ENCODE measurements at places on chromosomes 2 and 18. TPM values are rescaled to one million over a fixed set of nuclear protein-coding genes. Genes with fewer than 3 reads are reported as not detected.

Gene CROCC2
- not detected for total RNA-seq

Gene TRIM54
- not detected for total RNA-seq

Gene C1QL2
- total RNA-seq: not detected

Gene LRP2
- not detected for total RNA-seq

Gene DUSP11
- total RNA-seq: 14.8 TPM

Gene MYCN
- 0.29 TPM for total RNA-seq

Gene GPR45
- not detected for total RNA-seq

Gene PRADC1
- total RNA-seq: 31.1 TPM

Gene PAX3
- total RNA-seq: not detected

Gene DGKD
- 67.2 TPM for total RNA-seq

Gene B3GNT7
- total RNA-seq: 3.9 TPM

Gene HOXD13
- 1.1 TPM for total RNA-seq

Gene ASPRV1
- 1.1 TPM for total RNA-seq

Gene HK2
- total RNA-seq: 46.2 TPM

Gene SGO2
- total RNA-seq: 1.5 TPM

Gene GCG
- total RNA-seq: not detected

DNA sequence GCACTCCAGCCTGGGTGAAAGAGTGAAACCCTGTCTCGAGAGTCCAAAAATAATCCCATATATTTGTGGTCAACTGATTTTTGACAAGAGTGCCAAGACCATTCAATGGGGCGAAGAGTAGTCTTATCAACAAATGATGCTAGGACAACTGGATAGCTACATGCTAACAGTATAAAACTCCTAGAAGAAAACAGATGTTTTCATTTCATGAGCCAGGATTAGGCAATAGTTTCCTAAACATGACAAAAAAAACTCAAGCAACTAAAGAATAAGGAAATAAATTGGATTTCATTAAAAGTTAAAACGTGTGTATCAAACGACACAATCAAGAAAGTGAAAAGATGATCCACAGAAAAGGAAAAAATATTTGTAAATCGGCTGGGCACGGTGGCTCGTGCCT, 6.3 kb downstream of the LIMS2 start:
- no peak for DNase-seq

DNA sequence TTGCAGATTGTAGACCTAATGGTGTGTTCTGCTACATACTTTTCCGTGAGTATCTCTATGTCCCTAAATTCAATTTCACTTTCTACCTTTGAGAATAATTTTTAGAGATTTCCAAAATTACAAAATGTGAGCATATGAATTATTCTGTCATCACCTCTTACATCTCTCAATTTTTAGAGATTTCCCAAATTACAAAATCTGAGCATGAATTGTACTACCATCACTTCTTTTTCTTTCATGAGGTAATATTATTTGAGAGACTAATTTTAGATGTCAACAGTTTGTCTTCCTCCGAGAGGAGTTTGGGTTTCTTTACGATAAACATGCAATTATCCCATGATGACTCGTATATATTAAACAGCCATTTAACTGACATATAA, 32.1 kb downstream of the INSIG2 start:
- no peak for DNase-seq

DNA sequence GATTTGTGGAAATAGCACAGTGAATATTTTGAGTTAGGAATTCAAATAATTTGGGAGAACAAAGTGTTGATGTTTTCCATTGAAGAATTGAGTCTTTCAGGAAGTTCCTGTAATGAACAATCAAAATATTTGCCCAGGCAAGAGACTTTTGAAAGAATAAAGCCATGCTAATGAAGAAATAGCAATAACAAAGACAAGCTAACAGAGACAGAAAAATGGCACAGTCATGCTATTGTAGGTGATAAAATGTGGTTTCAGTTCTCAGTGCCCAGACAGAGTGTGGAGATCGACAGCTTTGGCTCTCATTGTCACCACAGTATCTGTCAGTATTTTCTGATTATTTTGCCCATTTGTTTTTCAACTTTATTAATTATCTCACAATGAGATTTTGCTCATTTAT, 490.8 kb upstream of the PIK3C3 start:
- DNase-seq: no peak

DNA sequence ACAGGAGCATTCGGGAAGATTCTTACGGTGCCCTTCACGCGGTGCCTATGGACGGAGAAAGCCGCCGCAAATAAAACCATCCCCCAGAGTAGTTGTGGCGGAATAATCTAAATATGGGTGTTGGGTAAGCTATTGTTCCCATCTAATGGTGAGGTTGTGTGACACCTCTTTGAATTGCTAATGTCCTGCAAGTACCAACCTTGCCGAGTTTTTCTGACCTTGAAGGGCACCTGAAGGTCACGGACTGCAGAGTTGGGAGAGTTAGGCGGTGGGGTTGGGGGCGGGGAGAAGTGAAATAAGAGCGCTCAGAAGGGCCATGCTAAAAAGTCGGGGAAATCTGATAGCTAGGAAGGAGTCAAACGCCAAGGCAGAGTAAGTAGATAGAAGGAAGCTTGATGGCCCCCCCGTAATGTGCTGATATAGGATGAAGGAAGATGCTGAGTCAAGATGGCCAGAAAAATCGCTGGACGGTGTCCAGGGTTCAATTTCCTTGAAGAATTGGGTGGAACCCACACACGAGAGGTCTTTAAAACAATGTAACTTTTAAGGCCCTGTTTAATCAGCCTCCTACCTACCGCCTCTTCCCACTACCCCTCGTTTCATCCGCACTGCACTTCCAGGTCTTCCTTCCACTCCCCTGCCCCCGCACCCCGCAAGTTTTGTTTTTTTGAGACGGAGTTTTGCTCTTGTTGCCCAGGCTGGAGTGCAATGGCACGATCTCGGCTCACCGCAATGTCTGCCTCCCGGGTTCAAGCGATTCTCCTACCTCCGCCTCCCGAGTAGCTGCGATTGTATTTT, 600 bp downstream of the KATNAL2 start:
- DNase-seq: no peak

GRCh38 chr2:15734674-15735483, 143.2 kb downstream of the DDX1 start:
- no peak for DNase-seq

GRCh38 chr2:196980001-196980400, 53.5 kb upstream of the PGAP1 start:
- no peak for DNase-seq

- DNase-seq: no peak
These were observed 20.7 kb upstream of the PLB1 start for GRCh38 chr2:28475088-28475595.

- DNase-seq: no peak
These were observed 37.2 kb upstream of the RTN4 start for GRCh38 chr2:55087501-55087900.

- no peak for DNase-seq
These were observed 56.5 kb downstream of the SEPTIN10 start for GRCh38 chr2:109557309-109557708.

- DNase-seq: no peak
These were observed 96.9 kb upstream of the MSTN start for GRCh38 chr2:190159453-190159852.

GRCh38 chr18:34838669-34839068, 128.6 kb downstream of the DTNA start:
- no peak for DNase-seq

DNA sequence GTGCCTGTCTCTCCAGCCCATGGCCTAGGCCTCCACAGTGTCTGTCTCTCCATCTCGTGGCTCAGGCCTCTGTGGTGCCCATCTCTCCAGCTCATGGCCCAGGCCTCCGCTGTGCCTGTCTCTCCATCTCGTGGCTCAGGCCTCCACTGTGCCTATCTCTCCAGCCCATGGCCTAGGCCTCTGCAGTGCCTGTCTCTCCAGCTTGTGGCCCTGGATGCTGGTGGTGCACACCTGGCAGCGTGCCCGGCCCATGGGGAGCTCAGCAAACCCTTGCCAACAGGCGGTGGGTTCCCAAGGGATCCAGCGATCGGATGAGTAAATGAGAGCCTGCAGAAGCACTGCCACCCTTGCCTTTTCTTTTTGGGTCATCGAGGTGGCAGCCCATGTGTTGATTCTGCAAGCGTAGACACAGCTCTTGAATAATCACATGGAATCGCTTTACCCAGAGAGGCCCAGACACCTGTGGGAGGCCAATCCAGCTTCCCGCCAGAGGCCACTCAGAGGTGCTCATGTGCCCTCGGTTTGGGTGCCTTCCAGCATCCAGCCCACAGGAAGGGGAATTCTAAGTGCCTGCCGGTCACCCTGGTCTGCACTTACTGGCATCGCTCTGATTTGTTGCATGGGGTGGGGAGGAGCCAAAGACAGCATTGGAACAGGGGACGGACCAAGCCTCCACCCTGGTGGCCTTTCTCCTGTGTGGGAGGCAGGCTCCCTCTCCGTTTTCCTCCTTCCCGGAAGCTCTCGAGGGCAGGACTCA, 101.8 kb upstream of the HDAC4 start:
- no peak for DNase-seq

DNA sequence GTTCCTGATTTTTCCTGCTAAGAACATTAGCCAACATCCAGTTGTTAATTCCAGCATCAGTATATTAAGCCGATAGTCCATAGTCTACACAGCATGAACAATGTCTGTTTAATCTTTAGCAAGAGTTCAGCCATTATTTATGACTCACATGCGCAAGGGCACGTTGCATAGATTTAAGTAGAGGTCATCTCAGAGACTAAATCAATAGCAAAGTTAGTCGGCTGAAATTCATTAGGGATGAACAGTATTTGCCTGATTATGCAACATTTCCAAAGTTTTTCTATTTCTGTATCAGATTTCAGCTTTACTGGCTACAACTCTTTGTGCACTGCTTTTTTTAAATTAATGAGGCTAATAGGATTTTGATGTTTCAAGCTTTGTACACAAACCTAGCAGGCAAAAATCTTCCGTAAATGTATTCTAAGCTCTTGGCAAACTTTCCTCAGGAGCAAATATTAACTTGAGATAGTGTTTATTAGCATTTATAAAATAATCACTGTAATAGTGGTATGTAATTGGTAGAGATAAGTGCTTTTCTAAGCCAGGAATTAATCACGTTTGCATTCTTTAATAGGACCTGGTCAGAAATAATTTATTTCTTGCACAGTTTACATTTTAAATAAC, 578.7 kb upstream of the ID2 start:
- DNase-seq: no peak

DNA sequence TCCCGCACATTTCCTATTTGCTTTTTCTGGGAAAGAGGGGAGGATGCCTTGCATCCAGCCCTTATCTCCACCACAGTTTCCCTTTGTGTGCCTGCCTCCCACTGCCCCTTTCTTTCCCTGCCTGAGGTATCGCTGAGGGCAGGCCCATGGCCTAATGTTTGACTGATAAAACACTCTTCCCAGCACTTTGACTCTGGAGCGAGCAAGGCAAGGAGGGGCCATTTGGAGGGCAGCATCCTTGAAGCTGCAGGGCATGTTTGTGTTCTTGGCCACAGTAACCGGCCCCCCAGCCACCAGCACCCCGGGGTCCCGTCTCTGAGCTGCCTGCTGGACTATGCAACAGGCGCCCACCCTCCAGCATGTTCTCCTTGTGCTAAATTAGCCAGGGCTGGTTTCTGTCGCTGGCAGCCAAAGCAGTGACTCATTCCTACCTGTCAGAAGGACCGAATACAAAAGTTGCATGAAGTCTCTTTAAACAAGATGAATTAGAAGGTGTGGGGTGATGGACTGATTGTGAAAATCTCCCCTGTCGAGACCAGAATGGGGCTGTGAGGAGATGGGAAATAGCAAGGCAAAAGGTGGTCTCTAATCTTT, 50.7 kb downstream of the BCL2L11 start:
- no peak for DNase-seq

DNA sequence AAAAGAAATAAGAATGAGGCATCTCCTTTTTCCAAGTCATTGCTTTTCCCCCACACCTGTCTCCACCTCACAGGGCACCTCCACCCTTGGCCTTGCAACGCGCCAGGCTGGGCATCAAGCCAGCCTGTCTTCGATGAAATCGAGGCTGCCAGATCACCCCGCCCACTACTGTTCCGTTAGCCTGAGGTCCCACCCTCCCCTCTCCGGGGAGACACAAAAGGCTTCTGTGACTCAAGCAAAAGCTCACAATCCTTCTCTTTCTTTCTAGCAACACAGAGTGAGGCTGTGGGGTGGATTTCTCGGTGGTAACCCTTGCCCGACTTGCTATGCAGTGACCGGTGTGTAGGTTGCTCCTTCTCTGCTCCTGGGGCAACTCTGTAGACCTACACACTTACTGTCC, 9.9 kb downstream of the TNP1 start:
- no peak for DNase-seq

GRCh38 chr2:203648273-203648672, 58.2 kb upstream of the CD28 start:
- DNase-seq: no peak

DNA sequence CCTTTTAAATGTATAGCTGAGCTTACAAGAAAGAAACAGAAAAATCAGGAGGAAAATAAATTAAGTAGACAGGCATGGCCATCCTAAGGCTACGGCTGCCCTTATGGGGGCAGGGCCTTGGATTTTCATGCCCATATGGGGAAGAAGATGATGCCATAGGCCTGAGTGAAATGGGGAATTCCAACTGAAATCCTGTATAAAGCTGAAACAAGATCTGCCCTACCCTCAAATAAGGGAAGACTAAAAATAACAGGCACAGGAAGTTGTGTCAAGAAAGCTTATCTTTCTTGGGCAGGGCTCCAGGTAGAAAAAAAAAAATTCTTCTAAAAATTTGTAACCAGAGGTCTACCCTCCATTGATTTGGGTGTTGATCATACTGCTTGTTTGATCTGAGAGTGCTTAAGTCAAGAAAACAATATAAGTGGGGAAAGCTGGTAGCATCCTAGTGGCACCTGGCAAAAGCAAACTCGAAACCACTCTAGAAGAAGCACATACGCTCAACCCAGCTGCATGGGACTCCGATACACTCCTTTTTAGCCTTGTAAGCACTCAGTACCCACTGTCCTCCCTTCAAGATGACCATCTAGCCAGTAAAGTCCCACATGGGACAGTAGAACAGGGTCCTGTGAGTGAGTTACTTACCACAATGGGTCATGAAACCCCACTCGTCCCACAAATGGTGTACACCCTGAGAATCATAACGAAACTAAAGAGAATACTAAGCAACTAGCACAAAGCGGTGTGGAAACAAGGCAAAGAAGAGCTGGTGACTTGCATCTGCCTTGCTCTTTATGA, 22.3 kb downstream of the DNAH7 start:
- DNase-seq: no peak

DNA sequence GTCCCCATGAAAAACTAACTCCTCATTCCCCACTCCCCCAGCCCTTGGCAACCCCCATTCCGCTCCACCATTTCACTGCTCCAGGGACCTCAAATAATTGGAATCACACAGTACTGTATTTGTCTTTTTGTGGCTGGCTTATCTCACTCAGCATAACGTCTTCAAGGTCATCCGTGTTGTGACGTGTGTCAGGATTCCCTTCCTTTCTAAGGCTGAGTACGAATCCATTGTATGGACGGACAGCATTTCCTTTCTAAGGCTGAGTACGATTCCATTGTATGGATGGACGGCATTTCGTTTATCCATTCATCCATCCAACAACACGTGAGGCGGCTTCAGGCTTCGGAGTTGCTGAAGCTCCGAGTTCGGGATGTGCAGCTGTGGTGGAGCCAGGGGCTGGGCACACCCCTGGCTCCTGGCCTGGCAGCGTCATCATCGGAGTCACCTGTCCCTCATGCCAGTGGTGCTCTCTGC, 1.2 kb upstream of the ASB1 start:
- DNase-seq: no peak
